ENCODE measurements at places on chromosomes 6 and 20.

DNA sequence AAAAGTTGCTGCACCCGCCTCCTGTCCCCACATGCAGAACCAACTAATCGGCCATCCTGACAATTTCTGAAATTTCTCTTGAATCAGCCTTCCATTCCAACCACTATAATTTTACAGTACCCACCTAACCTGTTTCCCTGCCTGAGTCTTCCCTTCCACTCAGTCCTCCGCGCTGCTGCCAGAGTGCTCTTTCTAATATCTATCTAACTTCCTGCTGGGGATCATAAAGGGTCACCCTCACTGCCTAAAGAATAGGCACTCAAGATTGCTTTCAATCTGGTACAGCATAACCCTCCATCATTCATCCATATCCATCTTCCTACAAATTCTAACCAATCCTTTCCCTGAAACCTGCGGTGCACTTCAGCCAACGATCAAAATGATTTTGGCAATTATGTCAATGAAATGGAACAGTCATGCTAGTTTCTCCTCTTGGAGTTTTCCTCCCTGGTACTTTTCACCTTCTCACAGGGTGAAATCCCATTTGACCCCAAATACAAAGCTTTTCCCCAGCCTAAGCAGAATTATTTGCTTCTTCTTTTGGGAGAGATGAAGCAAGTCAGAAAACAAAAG lies 117.5 kb upstream of the BEND6 start:
- DNase-seq: no peak

DNA sequence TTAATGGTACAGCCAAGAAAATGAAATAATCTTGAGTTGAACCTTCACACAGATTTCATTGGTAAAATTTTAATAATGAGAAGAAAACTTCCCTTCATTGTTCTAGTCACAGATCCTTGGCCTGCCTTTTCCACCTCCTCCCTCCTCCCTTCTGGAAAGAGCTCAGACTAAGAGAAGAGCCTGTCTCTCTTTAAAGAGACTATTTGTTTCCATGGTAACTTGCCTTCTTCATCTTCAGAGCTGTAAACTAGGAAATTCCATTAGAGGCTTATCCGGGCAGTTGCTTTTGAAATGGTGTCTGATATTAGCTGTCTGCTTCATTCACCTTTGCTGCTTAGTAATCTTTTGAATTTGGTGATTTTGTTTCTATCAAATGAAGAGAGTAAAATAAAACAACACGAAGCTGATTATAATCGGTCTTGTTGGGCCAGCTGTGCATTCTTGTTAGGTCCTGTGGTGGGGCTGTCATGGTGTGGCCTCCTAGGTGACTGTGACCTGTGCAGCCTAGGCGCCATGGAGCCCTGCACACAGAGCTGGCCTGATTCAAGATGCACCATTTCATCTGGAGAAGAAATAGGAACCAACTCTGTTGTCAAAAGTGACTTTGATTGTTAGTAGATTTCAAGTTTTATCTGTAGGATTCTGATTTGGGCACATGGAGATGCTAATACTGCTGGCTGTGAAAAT lies 96.7 kb downstream of the MAP3K7 start:
- no peak for DNase-seq

GRCh38 chr6:111210194-111210728 lies 123.0 kb downstream of the SLC16A10 start:
- no peak for DNase-seq

DNA sequence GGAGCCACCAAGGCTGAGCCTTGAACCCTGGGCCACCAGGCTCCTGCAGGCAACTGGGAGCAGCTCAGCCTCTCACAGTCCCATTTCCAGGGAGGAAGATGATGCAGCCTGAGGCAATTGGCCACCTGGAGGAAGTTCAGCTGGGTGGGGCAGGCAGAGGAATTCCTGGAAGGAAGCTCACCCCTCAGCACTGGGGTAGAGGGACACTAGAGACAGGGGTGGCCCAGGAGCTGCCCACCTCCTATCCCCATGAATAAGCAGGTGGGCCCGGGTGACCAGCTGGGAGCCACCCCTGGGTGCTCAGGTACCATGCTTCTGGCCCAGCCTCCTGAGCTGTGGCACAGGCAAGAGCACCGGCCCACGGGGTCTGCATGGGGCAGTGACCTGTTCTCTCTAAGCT lies 3.6 kb upstream of the HSPA12B start:
- no peak for DNase-seq

GRCh38 chr6:30394139-30394538 lies 49.2 kb downstream of the RPP21 start:
- no peak for DNase-seq
